ENCODE measurements at places on chromosomes 5 and 9.

DNA sequence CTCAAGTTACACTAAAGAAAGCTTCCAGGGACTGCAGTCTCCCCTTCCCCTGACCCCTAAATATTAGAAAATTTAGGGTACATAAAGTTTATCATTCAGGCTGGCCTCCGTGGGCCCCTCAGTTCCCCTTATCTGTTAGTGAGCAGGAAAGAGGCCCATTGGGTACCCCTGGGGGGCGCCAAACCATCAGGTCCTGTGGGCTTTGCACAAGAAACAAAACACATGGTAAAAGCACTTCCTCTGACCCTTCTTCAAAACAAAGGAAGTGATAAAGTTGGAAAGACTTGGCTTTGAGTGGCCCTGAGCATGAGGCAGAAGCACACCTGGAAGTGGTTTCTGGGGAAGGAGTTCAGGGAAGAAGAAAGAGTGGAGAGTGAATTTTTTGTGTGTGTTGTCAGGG lies 213.0 kb downstream of the SMARCA2 start:
- peak; percentile 14 for DNase-seq

GRCh38 chr9:34562135-34562745 lies 27.3 kb downstream of the CNTFR start:
- no peak for DNase-seq

GRCh38 chr9:129814432-129815223 lies 9.3 kb downstream of the TOR1A start:
- DNase-seq, result no peak

DNA sequence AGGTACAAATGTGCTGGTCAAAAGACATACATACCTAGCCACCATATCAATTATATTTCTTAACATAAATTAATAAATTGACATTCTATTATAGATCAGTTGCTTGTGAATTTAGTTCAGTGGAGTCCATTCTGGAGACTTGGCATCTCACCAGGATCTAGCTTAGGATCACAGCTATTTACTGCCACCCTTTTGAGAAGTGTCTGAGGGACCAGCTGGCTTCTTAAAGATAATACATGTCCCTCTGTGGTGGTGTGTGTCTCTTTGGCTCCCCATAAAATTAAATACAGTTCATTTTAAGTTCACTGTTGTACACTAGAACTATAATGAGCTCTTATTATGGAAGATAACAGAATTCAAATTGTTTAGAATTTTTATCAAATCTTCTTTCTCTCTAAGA lies 290.7 kb downstream of the PRELID2 start:
- no peak for DNase-seq

DNA sequence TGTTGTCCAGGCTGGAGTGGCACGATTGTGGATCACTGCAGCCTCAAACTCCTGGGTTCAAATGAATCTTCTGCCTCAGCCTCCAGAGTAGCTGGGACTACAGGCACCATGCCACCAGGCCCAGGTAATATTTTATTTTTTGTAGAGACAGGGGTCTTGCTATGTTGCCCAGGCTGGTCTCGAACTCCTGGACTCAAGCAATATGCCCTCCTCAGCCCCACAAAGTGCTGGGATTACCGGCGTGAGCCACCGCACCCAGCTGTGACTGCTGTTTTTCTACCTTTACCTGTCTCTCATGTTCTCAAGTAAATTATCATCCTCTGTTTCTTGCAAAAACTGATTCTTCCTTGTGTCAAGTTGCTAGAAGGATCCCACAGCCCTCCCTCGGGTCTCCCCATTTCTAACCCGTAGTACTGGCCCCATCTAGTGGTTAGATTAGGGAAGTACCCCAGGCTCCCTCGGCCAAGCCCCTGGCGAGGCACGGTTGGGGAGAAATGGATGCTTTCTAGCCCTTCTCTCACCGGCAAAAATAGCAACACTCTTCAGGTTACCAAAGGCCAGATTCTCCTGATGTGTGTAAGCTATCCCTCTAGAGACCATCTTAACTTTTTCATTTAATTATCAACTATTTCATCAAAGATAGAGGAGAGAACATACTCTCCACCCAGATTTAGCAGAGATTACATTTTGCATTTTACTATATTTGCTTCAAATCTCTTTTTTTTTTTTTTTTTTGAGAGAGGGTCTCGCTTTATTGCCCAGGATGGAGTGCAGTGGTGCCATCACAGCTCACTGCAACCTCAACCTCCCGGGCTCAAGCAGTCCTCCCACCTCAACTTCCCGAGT lies 19.2 kb upstream of the TOR1B start:
- DNase-seq, result peak; percentile 60

DNA sequence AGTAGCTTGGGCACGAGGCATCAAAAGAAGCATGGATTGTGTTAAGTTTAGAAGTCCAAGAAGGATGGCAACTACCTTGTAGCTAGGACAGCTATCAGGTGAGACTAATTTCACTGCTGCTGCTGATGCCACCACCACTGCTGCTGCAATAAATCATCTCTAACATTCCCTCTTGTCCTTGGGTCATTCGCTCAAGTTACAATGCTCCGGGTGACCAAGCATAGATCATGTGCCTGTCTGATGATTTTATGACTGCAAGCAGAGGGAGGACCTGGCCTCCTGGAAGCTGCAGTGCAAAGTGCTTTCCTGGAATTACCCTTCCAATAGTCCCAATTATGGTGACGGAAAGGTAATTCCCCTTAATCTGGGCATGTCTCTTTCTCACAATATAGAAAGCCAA lies 334.4 kb downstream of the PRELID2 start:
- no peak for DNase-seq

GRCh38 chr5:95863383-95863757 lies 40.8 kb upstream of the GLRX start:
- DNase-seq, result no peak

DNA sequence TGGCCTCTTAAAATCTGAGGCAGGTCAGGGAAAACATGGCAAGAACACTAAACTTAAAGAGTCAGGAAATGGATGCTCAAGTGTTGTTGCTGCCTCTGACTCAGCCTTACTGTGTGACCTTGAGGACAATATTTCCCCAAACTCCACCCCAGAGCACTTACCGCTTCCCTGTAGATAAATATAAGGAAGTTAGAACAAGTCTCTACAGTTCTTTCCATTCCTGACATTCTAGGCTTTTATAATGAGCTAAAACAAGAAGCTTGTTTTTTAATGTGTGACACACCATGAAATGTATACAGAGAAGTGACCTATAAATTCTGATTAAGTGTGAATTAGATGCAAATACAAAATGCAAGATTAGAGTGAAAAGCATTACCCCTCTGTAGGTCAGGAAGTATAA lies 129.3 kb downstream of the GRIA1 start:
- no peak for DNase-seq

- DNase-seq, result no peak
Measured at GRCh38 chr5:80194468-80194867, 61.4 kb downstream of the SERINC5 start.

DNA sequence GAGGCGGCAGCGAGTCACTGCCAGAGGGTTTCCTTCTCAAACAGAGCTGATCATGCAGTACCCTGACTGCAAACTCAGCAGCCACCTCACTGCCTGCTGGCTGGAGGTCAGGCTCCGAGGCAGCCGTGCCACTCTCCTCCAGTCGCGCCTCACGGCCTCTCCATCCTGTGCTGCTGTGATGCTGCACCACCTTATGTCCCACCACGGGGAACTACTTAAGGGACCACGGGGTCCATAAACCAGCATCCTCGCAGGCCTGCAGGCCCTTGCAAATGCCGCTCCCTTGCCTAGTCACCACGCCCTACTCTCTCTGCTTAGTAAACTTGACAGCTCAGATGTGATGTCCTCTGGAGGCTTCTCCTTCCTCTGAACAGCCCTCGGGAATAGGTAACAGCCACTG lies 99.2 kb downstream of the CRB2 start:
- no peak for DNase-seq

- DNase-seq, result peak; percentile 83
Measured at GRCh38 chr9:4792054-4792571, 631 bp upstream of the RCL1 start.

- DNase-seq, result no peak
Measured at GRCh38 chr9:93051680-93052089, 6.8 kb upstream of the SUSD3 start.

GRCh38 chr5:97478483-97478882 lies 295.4 kb upstream of the RIOK2 start:
- no peak for DNase-seq

- DNase-seq, result peak; percentile 10
Measured at GRCh38 chr9:121735065-121735792, 83.8 kb downstream of the DAB2IP start.

DNA sequence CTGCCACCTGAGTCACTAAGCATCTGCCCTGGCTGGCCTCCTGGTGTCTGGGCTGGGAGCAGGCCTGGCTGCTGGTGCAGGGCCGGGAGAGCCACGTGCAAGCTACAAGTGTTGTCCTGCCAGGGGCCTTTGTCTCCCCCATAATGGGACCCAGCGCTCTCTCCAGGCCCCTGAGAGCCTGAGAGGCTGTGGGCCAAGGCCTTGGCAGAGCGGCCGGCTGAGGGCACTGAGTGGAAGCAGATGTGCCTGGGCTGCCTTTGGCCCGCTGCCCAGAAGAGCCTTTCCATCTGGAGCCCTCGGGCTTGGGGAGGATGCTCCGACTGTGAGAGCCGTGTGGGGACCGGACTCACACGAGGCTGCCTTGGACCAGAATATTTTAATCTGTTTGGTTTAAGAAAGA lies 185.5 kb downstream of the RGS3 start:
- no peak for DNase-seq

Data from NCI-H526 (cell line).